ENCODE measurements at places on chromosomes 6 and 20.

GRCh38 chr20:38838326-38838725 lies 32.8 kb downstream of the PPP1R16B start:
- no peak for DNase-seq

- DNase-seq, result no peak
Observed at GRCh38 chr20:36548704-36549627, 7.6 kb downstream of the MYL9 start.

DNA sequence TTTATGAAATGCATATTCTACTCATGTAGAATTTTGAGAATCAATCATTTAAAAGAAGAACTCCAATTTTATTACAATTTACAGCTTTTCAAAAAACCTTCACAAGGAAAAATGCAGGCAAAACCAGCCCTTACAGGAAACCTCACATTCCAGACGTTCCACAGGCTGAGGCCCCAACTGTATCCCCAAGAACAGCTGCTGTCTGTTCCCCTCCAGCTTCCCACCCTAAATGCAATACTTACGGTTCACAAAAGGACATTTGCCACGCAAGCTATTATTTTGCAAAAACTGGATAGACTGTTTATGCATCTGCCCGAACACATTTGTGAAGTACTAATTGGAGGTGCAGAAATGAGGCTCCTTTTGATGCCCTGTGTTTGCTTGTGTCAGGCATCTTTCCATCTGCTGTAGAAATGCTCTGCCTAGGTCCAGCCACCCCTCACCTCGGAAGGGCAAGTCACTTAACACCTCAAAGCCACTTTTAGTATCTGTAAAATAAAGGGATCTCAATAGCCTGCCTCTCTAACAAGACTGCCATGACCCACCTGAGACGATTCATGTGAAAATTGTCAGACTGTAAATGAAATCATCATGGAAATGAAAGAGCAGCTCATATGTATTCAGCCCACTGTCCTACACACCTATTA lies 26.5 kb downstream of the PDE10A start:
- DNase-seq, result no peak

- DNase-seq, result no peak
Observed at GRCh38 chr6:15801912-15802311, 139.1 kb upstream of the DTNBP1 start.

- DNase-seq, result no peak
Observed at GRCh38 chr6:20778459-20778858, 244.2 kb downstream of the CDKAL1 start.

GRCh38 chr6:2471472-2471871 lies 226.1 kb upstream of the GMDS start:
- DNase-seq, result no peak

GRCh38 chr20:57774111-57774880 lies 64.5 kb upstream of the PMEPA1 start:
- DNase-seq, result no peak

GRCh38 chr6:14502551-14502950 lies 385.0 kb downstream of the CD83 start:
- no peak for DNase-seq

- DNase-seq, result no peak
Observed at GRCh38 chr20:20609522-20609921, 102.9 kb downstream of the RALGAPA2 start.

DNA sequence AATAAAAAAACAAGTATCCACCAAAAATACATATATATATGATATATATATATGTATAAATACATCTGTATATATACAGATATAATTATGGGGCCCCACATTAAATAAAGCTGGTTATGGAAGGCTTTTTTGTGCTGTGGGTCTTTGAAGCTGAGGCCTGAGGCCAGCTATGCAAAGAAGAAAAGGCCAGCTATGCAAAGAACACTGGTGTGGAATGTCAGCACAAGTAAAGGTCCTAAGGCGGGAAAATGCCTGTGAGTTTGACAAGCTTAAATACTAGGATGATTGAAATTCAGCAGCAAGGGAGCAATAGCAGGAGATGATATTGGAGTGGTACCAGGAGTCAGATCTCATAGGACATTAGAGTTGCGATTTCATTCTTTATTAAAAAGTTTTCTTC lies 25.2 kb downstream of the ADGRF1 start:
- no peak for DNase-seq

DNA sequence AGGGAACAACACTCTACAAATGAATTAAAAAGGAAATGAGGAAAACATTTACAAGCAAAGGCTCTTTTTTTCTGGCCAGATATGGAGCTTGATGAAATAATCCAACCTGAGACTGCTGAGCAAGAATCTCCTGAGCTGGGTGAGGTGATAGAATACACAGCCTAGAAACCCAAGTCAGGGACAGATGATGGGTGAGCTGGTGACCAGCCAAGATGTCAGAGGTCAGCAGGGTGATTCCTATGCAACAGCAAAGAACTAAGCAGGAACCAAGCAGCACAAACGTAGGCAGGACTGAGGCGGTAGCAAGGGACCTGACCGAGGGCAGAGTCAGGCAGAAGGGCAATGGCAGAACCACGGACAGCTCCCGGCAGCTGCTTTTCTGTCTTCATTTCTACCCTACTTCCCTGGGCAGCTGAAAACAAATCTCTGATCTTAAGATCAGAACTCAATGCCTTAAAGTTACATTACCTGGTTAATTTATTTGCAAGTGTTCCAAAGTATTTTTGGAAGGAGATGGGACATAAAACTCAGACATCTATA lies 75.1 kb downstream of the CDC40 start:
- DNase-seq, result no peak

- no peak for DNase-seq
Observed at GRCh38 chr6:2353412-2354137, 108.2 kb upstream of the GMDS start.

DNA sequence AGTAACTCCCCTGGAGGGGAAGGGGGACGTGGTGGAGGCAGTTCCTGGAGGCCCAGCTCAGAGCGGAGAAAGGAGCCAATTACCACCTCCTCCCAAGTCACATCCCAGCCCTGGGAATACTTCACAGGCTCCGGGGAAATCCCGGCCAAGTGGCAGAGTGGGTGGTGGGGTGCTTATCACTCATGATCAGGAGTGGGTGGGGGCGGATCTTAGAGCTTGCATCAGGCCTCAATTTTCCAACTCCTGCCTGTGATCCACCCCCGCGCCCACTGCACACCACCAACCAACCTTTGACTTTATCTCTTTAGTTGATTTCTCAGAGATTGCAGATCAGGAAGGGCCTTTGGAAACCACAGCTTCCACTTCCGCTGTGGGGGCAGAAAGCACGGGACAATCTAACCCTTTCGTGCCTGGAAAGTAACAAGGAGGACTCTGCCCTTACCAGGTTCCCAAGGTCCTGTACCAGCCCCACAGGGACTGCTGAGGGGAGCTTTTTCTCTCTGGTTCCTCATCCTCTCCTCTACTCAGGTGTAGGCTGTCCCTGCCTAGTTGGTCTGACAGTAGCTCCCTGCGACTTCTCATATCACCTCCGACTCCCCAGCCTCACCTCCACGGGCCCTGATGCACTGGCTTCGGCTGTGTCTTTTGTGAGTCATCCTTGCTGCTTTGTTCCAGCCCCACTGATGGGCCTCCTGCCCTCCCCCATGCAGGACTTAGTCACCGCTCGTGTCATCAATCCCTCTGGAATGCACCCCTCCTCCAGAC lies 24.9 kb upstream of the IER3 start:
- peak; percentile 25 for DNase-seq

GRCh38 chr6:42781546-42781795 lies 381 bp upstream of the BICRAL start:
- no peak for DNase-seq

DNA sequence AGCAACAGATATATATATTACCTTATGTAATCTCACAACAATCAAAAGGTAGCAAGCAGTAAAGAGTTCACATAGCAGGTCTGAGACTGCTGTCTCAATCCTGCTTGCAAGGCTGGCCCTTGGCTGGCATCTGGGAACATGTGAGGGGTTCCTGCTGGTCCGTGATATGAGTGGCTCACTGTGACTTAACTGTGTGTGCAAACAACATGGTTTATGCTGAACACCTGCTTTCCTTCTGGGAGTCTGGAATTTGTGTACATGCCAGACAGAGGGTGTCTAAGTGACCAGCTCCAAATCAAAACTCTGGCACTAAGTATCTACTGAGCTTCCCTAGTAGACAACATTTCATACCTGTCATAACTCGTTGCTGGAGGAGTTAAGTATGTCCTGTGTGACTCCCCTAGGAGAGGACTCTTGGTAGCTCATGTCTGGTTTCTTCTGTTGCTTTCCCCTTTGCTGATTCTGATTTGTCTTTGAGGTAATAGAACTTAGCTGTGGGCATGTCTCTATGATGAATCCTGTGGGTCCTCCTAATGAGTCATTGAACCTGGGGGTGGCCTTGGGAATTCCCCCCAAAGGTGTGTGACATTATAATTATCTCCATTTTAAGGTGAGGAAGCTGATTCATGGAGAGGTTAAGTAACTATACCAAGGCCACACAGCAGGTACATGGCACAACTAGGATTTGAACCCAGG lies 131.6 kb upstream of the NEDD9 start:
- no peak for DNase-seq

DNA sequence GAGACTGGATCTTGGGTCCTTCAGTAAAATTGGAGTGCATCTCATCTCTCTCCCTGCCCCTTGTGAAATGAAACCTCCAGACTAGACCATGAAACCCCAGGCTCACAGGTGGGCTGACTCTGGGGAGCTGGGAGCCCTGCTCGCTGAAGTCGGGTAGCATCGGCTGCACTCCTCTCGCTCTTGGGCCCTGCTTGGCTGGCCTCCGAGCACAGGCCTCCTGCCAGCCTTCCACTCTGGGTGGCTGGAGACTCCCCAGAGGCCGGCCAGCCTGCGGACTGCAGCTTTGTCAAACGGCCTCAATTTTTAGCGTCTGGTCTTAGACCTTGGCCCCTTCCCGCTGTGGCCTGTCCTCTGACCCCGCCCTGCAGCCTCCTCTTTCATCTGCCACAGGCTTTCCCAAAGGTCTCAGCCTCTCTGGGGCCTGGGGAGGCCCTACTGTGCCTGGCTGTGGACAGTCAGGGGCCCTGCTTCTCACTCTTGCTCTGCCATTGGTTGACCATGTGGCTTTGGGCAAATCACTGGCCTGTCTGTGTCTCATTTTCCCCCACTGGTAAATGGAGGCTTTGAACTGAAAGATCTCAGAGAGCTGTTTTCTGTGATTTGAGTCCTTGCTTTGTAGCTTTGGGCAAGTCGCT lies 45.1 kb downstream of the SRC start:
- no peak for DNase-seq

GRCh38 chr6:45569210-45569945 lies 191.6 kb upstream of the SUPT3H start:
- DNase-seq, result no peak

DNA sequence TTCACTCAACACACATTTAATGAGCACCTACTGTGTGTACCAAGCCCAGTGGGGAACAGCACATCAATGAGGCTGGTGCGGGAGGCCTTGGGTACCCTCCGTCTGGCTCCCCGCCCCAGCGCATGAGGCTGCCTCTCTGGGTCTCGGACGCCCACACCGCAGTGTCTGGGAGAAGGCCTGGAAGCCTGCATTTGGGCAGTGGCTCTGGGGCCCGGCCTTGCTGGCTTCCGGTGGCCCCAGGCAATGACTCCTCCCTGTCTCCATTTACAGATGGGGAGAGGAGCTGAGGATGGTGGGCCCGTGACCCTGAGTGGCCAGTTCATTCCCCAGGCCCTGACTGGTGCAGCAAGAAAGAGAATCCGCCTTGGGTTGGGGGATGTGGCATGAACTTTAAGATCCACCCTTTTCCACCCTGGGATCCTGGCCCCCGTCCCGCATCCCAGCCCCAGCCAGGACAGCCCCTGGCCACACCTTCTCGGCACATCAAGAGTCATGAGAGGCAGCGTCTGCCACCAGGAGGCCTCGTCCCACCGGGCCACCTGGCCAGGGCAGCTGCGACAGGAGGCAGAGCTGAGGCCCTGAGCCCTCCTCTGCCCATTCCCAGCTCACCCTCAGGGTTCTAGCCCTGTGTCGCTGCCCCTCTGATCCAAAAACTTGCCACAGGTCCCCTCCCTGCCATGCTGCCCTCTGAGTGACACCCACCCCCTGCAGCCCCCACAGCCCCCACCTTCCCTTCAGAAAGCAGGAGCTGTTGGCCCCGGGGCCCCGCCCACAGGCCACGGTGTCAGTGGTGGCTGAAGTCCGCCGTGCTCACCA lies 17.5 kb upstream of the MRGBP start:
- no peak for DNase-seq
